ENCODE measurements at places on chromosomes 2 and 18.

DNA sequence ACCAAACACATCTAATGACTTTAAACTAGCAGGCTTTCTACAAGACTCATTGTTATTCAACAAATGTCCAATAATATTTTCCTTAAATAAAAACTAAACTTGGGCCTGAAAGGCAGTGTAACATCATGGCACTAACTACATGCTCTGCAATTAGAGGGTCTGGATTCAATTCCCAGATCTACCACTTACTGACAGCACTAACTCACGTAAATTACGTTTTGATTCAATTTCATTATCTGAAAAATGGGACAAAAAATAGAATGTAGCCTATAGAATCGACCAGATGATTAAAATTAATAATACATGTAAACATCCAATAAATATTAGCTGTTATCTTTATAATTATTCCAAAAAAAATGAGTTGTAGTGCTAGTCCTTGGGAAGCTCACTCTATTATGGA lies 98.0 kb upstream of the DDX18 start:
- no peak for DNase-seq

GRCh38 chr2:25103287-25103871 lies 61.5 kb downstream of the EFR3B start:
- no peak for DNase-seq

DNA sequence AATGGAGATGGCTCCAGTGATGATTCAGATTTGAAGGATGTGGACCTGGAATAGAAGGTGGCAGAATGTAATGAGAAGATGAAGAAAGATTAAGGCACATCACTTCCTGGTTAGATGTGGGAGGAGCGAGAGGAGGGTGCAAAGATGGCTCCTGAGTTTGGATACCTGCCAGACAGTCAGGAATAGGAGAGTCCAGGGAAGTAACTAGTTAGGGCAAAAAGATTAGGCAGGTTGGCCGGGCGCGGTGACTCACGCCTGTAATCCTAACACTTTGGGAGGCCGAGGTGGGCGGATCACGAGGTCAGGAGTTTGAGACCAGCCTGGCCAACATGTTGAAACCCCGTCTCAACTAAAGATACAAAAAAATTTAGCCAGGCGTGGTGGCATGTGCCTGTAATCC lies 5.6 kb downstream of the C2orf74 start:
- DNase-seq: no peak

- DNase-seq: no peak
Measured at GRCh38 chr18:44802508-44802907, 121.8 kb downstream of the SETBP1 start.

- no peak for DNase-seq
Measured at GRCh38 chr18:40109252-40110049, 1845.6 kb upstream of the PIK3C3 start.

DNA sequence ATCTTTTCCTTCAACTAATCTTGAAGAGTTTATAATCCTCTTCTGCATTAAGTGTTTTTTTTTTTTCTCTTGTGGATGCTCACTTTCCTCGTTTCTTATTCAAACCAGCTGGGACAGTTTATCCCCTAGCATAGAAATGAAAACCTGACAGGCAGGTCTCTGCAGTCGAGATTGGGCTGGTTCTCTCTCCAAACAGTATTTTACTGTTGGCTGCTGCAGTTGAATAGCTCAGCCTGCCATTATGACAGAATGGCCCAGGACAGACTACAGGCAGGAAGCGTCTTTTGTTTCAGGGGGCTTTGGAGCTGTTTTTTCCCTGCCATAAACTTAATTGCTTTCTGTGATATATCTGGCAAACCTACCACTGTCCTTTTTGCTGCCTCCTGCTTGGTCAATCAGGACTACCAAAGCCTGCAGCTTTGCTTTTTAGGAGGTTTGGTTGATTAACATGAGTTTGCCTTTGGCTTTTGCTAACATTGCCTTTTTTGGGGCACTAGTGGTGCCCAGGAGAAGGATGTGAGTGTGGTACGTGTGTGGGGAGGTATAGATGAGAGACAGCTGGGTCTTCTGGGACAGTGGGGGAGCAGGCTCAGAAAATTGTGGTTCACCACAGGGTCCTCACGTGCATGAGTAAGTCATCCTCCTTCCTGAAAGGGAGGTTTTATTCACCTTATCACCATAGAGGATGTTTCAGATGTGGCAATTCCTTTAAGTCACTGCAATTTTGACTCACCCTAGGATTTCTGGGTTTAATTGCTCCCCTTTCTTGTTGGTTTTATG lies 128.7 kb downstream of the LYPD6B start:
- DNase-seq: no peak

DNA sequence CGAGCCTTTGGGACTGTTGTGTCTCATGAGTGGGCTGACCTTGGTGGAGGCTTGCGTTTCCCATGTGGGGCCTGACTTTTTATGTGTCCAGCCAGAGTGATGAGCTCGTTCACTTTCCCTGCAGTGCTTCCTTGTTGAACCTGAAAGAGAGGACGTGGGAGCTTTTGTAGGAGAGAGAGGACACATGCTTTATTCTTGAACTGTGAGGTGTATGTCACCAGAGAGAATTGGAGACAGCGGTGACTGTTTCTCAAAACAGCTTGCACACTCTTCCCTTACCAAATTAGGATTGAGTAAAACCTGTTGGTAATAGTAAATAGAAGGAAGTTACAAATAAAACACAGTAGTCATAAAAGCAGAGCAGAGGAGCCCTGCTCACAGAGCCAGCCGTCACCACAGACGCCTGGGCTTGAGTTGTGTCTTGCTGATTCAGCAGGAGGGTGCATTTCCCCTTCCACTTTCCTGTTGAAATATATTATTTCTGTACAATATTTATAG lies 60.7 kb downstream of the INPP4A start:
- no peak for DNase-seq

GRCh38 chr2:77009307-77009706 lies 512.9 kb downstream of the LRRTM4 start:
- DNase-seq: no peak

- DNase-seq: no peak
Measured at GRCh38 chr2:54561010-54561409, 104.9 kb downstream of the SPTBN1 start.

- no peak for DNase-seq
Measured at GRCh38 chr2:28665041-28665704, 86.5 kb upstream of the PPP1CB start.

- no peak for DNase-seq
Measured at GRCh38 chr18:67731851-67732250, 215.3 kb upstream of the DSEL start.

DNA sequence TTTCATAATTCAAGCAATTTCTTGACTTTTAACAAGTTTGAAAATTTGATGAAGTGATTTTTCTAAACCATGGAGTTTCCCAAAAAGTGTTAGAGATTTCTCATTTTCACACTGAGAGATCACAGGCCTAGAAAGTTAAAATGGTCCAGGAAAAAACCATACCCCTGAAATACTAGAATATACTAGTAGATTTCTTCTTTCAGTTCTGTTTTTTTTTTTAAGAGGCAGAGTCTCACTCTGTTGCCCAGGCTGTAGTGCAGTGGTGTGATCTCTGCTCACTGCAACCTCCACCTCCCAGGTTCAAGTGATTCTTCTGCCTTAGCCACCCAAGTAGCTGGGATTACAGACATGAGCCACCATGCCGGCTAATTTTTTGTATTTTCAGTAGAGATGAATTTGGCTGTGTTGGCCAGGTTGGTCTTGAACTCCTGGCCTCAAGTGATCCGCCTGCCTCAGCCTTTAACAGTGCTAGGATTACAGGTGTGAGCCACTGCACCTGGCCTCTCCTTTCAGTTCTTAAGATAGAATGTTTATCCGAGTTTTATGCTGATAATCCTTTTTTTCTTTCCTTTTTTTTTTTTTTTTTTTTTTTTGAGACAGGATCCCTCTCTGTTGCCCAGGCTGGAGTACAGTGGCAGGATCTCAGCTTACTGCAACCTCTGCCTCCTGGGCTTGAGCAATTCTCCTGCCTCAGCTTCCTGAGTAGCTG lies 14.4 kb downstream of the MTHFD2 start:
- no peak for DNase-seq

GRCh38 chr18:28267878-28268625 lies 91.1 kb upstream of the CDH2 start:
- no peak for DNase-seq

GRCh38 chr2:196166876-196167275 lies 4.5 kb downstream of the STK17B start:
- no peak for DNase-seq

DNA sequence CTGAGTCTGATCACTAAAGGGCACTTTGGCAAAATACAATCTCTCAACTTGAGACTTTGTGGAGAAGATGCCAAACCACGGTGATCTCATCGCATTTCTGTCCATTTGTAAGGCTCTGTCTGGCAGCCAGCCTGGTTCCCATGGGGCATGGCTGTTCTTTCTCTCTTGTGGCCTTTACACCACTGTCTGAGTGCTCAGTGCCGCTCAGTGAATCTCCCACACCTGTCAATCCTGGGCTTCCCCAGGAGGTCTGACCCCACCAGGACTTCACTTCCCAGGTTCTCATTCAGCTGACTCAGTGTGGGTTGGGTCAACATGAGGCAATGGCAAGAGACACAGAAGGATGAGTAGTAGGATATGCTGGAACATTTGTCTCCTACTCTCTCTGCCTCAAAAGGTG lies 96.8 kb upstream of the TRIB2 start:
- DNase-seq: no peak

DNA sequence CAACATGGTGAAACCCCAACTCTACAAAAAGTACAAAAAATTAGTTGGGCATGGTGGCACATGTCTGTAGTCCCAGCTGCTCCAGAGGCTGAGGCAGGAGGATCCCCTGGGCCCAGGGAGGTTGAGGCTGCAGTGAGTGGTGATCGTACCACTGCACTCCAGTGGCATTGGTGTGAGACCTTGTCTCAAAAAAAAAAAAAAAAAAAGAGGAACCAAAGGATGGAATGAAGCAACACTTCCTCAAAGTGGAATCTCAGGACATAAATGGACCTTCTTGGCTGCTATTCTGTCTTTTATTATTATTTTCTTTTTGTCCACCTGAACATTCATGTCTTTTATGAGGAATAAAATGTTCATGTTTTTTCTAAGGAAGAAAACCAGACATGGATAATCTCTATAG lies 13.7 kb downstream of the GEMIN6 start:
- no peak for DNase-seq

DNA sequence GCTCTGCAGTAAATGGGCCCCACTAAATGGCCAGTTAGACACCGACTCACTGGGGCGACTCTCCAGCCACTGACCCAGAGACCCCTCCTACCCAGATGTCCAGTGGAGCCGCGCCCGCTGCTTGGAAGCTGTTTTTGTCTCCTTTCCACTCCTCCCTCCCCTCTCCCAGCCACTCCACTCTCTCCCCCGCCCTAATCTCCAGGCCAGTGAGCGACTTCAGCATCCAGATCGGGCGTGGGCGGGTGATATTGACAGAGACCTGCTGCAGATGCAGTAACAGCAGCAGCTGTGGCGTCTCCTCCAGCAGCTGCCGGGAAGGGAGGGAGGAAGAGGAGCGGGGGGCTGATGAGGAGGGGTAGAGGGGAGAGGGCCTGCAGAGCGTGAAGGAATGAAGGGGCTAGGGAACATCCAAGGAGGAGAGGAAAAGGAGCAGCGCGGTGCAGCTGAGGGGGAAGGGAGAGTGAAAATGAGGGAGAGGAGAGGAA lies at the start of gene SCN7A:
SCN7A (minus strand) TSS at position 110 of the 485 bp plus-strand sequence. CDS start 16,553 bp downstream, outside the sequence.
- no peak for DNase-seq

GRCh38 chr2:224440988-224441387 lies 39.1 kb upstream of the FAM124B start:
- no peak for DNase-seq

- no peak for DNase-seq
Measured at GRCh38 chr2:173828189-173829142, 136.7 kb downstream of the SP3 start.

DNA sequence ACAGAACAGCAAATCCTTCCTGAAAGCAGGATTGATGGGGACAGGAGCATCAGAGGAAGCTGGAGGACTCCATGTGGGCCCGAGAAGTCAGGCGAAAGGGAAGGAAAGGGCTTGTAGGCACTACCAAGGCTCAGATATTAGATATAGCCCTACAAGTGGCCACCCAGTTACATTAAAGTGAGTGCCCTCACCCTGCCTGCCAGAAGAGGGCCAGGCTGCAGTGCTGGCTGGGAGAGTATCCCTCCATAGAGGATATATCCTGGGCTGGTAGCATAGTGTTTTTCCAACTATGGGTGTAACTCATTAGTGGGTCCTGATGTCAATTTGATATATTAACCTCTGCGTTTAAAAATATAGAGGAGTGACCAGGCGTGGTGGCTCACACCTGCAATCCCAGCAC lies 285.2 kb downstream of the MYCN start:
- no peak for DNase-seq

DNA sequence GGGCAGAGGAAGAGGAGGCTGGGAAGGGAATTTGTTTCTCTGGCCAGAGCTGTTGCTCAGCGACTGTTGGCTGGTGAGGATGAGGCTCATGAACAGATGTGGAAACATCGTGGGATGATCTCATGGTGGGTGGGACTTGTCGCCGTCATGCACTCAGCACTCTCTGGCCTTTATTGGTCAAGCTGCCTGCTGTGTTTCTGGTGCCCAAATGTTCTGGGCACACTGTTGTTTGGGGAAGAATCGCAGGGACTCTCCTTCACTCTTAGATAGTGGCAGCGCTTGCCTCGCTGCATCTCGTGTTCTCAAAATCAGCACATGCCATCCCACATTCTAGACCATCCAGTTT lies 145.6 kb downstream of the AGAP1 start:
- no peak for DNase-seq

DNA sequence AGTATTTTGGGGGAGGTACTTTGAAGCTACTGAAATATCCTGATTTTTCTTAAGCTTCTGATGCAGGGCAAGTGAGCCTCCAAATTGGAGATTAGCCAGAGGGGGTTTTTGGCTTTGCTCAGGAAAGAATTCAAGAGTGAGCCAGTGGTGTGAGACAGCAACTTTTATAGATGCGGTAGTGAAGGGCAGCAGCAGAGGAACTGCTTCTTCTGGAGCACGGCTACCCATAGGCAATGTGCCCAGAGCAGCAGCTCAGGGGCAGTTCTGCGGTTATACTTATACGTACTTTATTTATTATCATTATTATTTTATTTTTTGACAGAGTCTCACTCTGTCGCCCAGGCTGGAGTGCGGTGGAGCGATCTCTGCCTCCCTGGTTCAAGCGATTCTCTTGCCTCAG lies 19.8 kb upstream of the NT5DC4 start:
- DNase-seq: no peak

- DNase-seq: no peak
Measured at GRCh38 chr2:63698786-63699548, 110.2 kb downstream of the MDH1 start.

GRCh38 chr18:48540251-48541025 lies 1.6 kb downstream of the CTIF start:
- no peak for DNase-seq

GRCh38 chr2:69100220-69100723 lies 87.3 kb downstream of the ANTXR1 start:
- DNase-seq: no peak

GRCh38 chr2:148048475-148049221 lies 27.8 kb downstream of the MBD5 start:
- no peak for DNase-seq

- no peak for DNase-seq
Measured at GRCh38 chr2:238728330-238729260, 119.3 kb upstream of the TWIST2 start.

- no peak for DNase-seq
Measured at GRCh38 chr2:235102896-235103295, 151.1 kb downstream of the SH3BP4 start.

Data from activated CD4-positive, CD25-positive, alpha-beta regulatory T cell (primary cell).